Activated CD8-positive, alpha-beta memory T cell treated with anti-CD3 and anti-CD28 coated beads, Interleukin-2, amount 50 U/mL, for 4 hours (primary cell): ENCODE measurements at places on chromosomes 2 and 18.

DNA sequence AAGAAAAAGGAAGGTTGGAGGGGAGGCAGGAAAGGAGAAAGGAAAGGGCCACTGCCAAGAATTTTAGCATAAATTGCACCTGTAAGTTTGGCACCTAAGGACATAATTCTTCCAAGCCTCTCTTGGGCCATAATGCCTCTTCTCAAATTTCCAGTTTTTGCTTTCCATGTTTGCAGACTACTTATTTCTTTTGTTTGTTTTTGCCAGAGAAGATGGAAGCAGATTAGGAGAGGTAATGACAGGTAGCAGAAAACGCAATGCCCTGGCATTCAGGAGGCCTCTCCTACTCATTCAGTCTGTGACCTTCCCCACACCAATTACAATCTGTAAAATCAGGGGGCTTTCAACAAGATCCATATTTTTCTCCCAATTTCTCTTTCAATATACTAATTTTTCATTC is 56.8 kb downstream of the MRPL33 start:
- DNase-seq, result no peak

GRCh38 chr2:119681868-119682220 is 2.8 kb downstream of the TMEM177 start:
- DNase-seq, result no peak

- DNase-seq, result no peak
These were observed 48.7 kb downstream of the PRELID3A start for GRCh38 chr18:12456441-12456840.

GRCh38 chr2:98374958-98375570 is 28.8 kb downstream of the CNGA3 start:
- no peak for DNase-seq
